Stimulated activated CD4-positive, alpha-beta T cell treated with anti-CD3 and anti-CD28 coated beads, TNF-alpha, amount 100 ng/mL, for 48 hours (primary cell): ENCODE measurements at places on chromosomes 12 and 14.

GRCh38 chr12:93786656-93787397 is 109.7 kb downstream of the CRADD start:
- no peak for DNase-seq

GRCh38 chr12:132651444-132652100 is 33.0 kb downstream of the P2RX2 start:
- DNase-seq, result no peak

- DNase-seq, result no peak
These were observed 167.4 kb downstream of the TMTC3 start for GRCh38 chr12:88309546-88309945.

GRCh38 chr12:132300789-132301722 is 28.3 kb downstream of the GALNT9 start:
- no peak for DNase-seq

- no peak for DNase-seq
These were observed 3.1 kb downstream of the GIT2 start for GRCh38 chr12:109993091-109993490.

DNA sequence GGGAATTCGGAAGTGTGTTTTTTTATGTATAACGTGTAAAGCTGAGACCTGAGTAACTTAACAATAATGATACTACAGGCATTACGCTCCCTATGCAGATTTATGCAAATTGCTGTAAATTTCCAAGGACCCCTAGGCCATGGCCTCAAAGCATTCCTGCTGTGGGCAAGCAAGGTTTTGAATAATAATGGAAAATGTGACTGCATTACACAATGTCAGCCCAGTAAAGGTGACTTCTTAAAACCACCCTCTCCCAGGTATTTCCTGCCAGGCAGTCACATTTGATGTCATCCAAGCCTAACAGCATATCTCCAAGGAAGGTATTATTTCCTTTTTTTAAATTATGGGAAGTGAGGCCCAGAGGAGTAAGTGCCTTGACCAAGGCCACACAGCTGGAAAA is 621.0 kb downstream of the BCL11B start:
- no peak for DNase-seq

GRCh38 chr14:102770147-102771123 is 6.8 kb upstream of the TRAF3 start:
- DNase-seq, result no peak

GRCh38 chr12:119826661-119827445 is 50.3 kb downstream of the CIT start:
- no peak for DNase-seq
